NCI-H1092 treated with DMSO at 0.1 percent for 48 hours (cell line): ENCODE measurements at places on chromosomes 16 and 17.

GRCh38 chr17:6701719-6702118 is 11.4 kb downstream of the SLC13A5 start:
- DNase-seq, result no peak

GRCh38 chr17:65936013-65936412 is 255.9 kb downstream of the CEP112 start:
- DNase-seq, result no peak

DNA sequence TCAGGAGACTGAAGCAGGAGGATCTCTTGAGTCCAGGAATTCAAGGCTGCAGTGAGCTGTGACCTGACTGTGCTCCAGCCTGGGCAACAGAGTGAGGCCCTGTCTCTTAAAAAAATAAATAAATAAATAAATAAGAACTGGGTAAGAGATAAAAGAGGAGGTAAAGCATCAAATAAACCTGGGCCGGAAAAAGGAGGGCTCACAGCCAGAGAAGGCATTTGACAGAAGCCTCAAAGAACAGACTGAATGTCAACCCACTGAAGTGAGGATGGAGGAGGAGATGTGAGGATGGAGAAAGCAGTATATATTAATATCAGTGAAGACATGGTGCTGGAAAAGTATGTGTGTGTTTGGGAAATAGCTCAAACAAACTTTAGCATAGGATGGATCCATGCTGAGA is 6.1 kb downstream of the NOG start:
- DNase-seq, result no peak

DNA sequence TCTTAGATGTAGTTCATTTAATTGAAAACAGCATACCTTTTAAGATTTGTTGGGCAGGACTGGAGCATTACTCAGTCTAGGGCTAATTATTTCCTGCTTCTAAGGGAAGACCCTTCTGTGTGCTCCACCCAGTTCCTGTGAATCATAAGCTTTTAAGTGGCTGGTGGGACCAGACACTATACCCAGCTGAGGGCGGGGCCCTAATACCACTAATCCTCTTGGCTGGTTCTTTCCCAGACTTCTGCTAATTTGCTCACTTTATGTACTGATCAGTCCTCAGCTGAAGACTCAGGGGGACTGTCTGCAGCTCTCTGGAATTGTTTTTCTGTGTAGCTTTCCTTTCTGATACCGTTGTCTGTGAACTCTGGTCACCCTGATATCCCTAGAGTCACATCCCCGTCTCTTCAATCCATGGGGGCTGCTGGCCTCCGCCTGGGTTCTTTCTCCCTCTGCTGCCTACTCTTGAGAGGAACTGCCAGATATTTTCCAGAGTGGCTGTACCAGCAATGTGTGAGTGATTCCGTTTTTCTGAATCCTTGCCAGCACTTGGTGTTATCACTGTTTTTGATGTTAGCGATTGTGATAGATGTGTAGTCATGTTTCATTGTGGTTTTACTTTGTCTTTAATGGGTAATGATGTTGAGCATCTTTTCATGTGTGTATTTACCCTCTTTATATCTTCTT is 35.1 kb downstream of the MFSD11 start:
- no peak for DNase-seq

- peak; percentile 51 for DNase-seq
Observed at GRCh38 chr17:82098939-82099763, 1.1 kb upstream of the FASN start.

GRCh38 chr17:37506678-37507077 is 17.0 kb downstream of the DUSP14 start:
- no peak for DNase-seq

DNA sequence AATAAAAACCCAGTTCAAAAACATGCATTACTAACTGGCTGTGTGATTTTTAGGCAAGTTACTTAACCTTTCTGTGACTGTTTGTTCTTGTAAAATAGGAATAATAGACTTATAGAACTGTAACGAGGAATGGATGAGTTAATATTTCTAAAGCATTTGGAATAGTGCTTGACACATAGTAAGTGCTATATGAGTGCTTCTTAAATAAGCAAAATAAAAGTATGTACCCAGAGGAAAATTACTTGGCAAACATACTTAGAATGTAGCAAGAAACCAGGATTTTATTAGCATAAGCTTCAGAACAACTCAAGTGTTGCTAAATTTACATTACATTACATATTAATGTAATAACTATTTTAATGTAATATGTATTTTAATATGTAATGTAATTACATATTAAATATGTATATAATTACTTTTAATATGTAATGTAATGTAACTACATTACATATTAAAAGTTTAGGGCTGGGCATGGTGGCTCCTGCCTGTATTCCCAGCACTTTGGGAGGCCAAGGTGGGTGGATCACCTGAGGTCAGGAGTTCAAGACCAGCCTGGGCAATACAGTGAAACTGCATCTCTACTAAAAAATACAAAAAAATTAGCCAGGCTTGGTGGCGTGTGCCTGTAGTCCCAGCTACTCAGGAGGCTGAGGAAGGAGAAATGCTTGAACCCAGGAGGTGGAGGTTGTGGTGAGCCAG is 14.2 kb downstream of the NFAT5 start:
- DNase-seq, result peak; percentile 19

GRCh38 chr17:46047398-46047797 is 48.3 kb downstream of the STH start:
- DNase-seq, result no peak

DNA sequence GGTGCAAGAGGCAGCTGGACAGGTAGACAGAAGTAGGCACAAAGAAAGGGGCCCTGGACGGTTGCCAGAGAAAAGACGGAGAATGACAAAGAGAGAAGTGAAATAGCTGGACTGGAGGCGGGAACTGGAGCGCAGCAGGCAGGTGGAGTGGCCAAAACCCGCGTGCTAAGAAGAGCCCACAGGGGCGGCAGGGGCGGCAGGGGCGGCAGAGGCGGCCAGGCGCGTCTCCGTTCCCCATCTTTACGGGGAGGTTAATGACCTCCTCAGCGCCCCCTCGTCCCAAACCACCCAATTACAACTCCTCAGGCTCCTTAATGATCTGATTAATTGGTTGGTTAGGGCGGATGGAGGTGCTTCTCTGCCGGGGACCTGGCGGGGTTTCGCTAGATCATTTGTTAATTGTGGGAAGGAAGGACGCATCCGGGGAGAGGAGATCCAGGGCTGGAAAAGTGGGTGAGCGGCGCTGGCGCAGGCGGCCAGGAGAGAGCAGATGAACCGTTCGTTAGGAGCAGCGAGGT is 15.4 kb upstream of the HOXB9 start:
- no peak for DNase-seq

DNA sequence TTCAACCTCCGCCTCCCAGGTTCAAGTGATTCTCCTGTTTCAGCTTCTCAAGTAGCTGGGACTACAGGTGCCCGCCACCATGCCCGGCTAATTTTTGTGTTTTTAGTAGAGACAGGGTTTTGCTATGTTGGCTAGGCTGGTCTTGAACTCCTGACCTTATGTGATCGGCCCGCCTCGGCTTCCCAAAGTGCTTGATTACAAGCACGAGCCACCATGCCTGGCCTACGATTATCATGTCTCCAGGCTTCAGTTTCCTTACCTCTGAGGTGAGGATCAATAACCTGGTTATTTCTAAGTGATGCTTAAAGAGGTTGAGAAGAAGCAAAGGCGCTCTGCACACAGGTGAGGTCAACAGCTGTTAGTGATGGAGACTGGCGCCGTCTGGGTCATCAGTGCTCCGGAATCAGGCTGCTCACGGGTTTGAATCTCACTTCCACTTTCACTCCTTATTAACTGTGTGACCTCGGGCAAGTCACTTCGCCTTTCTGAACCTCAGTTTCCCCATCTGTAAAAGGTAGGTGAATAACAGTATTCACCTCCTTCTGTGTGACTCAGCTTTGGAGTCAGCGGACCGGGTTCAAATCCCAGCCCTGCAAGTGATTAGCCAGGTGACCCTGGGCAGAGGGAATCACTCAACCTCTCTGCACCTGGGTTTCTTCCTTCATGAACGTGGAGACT is 745 bp upstream of the ABCC1 start:
- DNase-seq, result no peak

DNA sequence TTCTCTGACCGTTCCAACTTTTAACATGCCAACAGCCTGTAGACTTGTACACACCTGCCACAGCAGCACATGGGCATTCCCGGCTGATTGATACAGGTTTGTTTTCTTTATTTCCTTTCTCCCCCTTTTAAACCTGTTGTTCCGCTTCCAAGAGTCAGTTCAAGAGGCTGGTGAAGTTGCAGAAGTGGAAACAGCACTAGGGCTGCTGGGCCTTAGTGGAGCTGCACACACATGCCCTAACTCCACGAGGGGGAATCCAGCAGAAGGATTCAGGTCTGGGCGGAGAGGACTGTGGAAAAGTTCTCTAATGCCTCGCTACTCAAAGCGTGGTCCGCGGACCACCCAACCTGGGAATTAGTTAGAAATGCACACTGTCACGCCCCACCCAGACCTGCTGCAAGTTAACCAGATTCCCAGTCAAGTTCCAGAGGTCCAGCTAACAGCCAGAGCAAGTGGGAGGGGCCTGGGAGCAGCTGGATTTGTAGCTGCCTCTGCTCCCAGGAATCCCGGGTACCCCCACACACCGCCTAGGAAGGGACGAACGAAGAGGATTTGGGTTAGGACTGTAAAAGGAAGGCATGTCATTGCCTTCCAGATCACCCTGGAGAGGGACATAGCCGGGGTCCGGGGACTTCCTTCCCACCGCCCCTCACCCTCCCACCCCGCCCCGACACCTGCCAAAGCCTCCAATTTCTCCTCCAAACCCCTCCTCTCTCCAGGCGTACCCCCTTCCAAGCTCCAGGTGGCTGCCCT is 542 bp downstream of the SLC39A11 start:
- DNase-seq, result no peak

- DNase-seq, result no peak
Observed at GRCh38 chr16:72896485-72897118, 151.3 kb downstream of the ZFHX3 start.

DNA sequence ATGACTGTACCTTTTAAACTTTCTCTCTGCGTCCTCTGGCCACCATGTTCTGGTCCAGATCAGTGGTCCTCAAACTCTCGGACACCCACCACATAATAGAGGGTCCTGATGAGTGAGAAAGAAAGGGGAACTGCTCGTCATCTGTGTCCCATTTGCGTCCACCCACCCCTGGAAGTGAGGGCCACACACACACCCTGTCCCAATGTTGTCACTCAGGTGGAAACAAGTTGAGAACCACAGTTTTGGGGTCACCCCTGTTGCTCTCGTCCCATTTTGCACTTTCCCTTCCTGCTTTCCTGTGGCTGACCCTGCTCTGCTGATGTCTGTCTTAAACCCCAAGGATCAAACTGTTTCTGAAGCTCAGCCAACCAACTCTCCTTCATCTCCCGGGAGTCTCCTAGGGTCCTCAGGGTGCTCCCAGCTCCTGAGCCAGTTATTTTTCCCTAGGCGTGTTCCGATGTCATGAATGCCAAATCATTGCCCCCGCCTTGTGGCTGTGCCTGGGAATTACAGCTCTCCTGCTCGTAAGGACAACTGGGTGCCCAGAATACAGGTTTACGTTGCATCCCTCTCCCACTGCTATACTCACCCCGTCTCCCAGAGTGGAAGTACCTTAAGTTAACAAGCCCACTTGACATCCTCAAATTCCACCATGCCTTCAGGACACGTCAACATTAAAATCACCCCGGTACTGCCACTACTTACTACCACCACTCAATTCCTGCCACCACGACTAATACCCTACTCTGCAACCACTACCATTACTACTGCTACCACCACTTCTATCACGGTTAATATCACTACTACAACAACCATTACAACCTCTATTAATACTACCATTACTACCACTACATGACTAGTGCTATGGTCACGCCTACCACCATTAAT is 26.0 kb upstream of the HNF1B start:
- peak; percentile 48 for DNase-seq

- DNase-seq, result no peak
Observed at GRCh38 chr16:50329446-50330189, 39.2 kb downstream of the BRD7 start.

GRCh38 chr17:70314096-70314495 is 144.8 kb downstream of the KCNJ2 start:
- no peak for DNase-seq

DNA sequence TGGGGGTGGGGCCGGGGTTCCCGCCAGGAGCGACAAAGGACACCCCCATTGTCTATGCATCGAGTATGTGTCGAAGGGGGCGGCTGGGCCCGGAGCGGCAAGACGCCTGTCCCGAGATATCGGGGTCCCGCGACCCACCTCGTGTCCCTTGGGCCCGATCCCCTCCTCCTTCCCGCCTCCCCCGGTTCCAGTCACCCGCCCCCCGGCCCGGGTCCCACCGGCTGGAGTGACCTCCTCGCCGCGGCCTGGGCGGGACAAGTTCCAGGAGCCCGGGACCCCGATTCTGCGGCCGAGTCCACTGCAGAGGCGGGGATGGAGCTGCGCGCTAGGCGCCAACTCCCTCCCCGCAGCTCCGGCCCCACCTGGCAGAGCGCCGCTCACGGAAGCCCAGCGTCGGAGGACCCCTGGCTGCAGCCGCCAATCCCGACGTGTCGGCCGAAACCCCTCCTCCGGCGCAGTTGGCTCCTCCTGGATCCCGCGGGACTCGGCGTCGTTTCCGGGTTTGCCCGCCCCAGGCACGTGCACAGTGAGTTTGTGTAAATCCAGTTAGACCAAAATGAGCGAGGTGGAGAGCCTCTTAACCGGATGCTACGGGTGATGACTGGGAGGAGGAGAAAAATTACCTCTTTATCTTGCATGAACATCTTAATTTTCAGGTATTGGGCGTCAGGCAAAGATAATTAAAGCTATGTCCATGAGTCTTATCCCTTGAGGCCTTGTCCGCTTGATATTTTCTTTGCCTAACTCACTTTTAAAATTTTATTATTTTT is at the start of gene NMRAL1:
Gene NMRAL1 (minus strand): TSS at position 434 of the 770 bp plus-strand sequence. CDS start 493 bp downstream, outside the sequence.
- DNase-seq, result peak; percentile 93

GRCh38 chr16:10097271-10097670 is 85.0 kb downstream of the GRIN2A start:
- no peak for DNase-seq

DNA sequence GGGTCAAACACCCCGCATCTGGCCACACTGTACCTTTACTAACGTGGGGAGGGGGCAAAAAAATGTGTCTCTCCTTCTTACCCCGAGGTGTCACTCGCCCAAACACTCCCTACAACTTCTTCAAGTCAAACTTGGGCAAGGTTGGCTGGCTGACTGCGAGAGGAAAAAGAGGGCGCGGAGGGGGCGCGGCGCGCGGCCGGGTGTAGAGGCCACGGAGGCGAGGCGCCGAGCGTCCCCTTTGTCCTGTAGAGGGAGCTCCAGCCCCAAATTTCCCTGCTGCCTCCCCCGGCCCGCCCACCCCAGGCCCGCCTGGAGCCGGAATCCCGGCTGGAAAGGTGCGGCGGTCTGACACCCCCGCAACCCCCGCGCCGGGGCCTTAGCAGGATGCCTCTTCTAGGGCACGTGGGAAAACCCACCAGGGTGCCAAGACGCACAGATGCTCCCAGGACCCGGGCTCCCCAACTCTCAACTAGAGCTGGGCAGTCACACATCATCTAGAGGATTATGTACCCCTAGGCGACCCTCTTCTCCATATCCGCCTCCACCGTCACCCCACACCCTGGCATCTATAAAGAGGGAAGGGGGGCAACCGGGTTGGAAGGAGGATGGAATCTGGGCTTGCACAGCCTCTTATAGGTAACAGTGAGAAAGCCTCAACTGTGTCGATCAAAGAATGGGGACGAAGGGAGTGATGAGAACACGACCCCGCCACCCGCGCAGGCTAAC is 4.2 kb downstream of the IRX3 start:
- no peak for DNase-seq
